BE2C (cell line): ENCODE measurements at places on chromosomes 16 and 17.

DNA sequence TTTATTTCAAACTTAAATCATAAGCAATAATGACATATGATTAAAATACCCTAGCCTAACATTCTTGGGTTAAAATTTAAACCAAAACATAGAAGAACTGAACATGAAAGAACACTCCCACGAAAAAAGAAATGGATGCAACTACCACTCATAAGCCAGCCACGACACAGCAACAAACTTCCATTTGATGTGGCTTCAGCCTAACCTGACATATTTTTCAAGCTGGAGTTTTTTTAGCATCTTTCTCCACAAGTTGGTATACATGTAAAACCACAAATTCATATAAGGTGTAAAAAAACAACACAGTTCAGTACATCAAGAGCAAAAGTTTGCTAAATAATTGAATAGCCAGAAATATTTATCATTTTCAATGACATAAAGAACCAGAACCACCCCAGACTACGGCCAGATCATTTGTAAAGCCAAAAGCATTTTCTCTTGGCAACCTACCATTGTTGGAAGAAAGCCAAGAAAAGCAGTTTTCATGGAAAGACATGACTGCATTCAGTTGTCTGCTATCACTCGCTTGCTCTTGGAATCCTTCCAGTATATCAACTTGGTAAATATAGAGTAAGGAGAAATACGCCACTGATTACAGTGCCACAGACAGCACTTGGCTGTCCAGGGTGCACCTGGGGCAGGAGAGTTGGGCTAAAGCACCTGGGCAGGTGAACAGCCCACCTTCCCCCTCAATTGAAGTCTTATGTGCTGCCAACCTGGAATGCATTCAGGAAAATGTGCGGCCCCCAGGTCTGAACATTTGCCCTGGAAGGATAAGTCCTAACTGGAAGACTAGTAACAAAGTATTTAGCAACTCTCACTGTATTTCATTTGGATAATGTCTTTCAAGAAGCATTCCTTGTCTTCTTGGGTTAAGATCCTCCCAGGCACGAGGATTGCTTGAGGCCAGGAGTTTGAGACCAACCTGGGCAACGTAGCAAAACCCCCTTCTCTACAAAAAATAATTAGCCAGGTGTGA lies 60.5 kb downstream of the CREBBP start:
- DNase-seq: peak; percentile 64

- no peak for DNase-seq
Measured at GRCh38 chr17:74645010-74645409, 21.5 kb upstream of the CD300E start.

DNA sequence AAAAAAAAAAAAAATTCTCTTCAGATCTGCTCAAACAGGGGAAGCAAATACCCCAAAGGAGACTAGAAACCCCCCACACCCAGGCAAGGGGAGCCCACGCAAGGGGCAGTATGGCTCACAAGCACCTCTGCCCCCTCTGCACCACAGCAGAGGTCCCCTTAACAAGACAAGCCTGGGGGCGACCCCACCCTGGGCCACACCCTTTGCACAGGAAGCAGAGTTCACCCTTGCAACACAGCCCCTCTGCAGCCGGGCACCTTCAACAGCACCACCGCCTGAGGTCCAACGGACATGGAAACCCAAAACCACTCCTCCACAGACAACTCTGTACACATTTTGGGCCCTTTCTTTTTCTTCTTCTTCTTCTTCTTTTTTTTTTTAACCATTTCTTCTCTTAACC lies 12.8 kb downstream of the AXIN1 start:
- no peak for DNase-seq

- peak; percentile 83 for DNase-seq
Measured at GRCh38 chr16:1871974-1872635, at the start of gene MEIOB. Gene MEIOB, minus strand, starts transcription at chr16:1872164. Its CDS starts 3,989 bp downstream, at chr16:1868175.

DNA sequence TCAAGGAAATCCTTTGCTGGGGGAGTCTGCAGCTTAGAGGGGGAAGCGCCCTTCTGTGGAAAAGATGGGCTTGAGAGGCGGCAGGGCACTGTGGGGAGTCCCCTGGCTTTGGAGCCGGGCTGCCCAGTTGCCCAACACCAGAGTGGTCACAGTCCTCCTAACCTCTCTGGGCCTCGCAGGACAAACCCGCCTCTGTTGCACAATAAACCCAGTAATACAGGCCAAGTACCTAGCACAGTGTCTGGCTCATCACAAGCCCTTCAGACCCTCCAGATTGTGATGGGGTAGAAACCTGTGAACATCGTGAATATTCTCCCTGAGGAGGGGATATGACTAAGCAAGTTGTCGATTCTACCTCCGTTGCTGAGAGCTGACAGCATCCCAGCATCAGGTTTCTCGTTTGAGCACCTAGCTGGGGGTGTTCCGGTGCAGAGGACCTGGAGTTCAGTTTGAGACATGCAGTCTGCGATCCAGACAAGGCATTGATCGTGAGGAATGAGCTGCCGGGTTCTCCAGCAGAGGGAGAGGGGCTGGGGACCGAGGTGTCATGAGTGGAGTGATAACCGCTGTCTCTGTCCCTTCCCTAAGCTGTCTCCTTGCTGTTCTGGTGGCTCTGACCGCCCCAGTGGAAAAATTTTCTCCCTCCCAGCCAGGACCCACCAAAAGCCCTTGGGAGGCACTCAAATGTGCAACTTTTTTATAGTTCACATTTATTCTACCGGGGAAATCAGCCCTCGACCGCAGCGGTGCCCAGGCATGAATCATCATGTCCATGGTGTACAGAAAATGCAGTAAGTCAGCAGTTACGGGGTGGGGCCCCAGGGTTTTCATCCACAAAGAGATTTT lies 161.9 kb downstream of the WSCD1 start:
- no peak for DNase-seq

- peak; percentile 81 for DNase-seq
Measured at GRCh38 chr16:89410794-89411309, 79.5 kb downstream of the ANKRD11 start.

DNA sequence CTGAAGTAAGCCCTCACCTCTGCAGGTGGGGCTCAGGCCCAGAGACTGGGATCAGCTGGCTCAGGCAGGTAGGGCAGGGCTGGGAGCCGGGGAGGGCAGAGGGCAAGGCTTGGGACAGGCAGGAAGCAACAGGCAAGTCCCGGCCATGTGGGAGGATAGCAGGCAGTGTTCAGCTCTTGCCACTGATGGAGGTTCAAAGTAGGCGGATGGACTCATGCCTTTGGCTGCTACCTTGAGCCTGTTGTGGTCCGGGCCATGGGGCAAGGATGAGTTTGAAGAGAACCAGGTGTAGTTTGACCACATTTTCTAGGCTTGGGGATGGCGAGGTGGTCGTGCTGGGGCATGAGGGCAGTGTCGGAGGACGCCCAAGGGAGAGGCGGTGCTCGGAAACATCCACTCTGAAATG lies 2.7 kb downstream of the PRCD start:
- DNase-seq: no peak

- DNase-seq: no peak
Measured at GRCh38 chr16:31114468-31114867, 3.0 kb upstream of the KAT8 start.

- DNase-seq: no peak
Measured at GRCh38 chr16:78812582-78812981, 713.1 kb downstream of the WWOX start.
